Stimulated activated CD4-positive, alpha-beta T cell treated with anti-CD3 and anti-CD28 coated beads, Interleukin-2, amount 100 ng/mL, for 4 hours (primary cell): ENCODE measurements at places on chromosomes 16 and 17.

- DNase-seq = no peak
Observed at GRCh38 chr17:72970246-72970645, 122.2 kb downstream of the SLC39A11 start.

DNA sequence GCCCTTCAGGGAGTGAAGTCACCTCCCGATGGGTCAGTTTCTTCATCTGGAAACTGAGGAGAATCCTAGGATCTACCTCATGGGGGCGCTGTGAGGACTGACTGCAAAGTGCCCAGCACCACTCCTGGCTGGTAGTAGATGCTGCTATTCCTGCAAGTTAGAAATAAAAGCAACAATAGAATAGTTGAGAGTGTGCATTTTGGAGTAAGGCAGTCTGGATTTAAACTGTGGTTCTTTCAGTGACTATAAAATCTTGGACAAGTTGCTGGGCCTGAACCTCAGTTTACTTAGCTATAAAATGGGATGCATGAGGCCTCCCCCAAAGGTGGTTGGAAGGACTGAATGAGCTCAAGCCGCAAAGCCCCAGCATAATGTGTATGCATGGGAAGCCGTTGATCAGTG is 70.6 kb downstream of the CYB5B start:
- peak; percentile 12 for DNase-seq

DNA sequence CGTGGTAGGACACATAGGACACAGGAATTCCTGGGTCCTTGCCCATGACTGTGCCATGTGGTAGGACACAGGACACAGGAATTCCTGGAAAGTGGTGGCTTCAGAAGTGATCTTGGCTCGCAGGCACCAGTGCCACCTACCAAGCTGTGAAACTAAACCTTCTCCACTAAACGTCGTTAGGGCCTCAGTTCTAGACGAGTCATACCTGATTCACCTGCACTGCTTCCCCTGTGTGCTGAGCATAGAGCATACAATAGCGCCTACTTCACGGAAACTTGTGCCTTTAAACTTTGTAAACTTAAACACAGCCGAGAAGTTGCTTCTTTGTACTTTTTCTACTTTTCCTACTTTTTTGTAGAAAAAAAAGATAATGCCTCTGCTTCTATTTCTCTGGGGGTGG is 4.8 kb downstream of the SOX8 start:
- no peak for DNase-seq

- no peak for DNase-seq
Observed at GRCh38 chr16:28087675-28088300, 24.3 kb upstream of the GSG1L start.

DNA sequence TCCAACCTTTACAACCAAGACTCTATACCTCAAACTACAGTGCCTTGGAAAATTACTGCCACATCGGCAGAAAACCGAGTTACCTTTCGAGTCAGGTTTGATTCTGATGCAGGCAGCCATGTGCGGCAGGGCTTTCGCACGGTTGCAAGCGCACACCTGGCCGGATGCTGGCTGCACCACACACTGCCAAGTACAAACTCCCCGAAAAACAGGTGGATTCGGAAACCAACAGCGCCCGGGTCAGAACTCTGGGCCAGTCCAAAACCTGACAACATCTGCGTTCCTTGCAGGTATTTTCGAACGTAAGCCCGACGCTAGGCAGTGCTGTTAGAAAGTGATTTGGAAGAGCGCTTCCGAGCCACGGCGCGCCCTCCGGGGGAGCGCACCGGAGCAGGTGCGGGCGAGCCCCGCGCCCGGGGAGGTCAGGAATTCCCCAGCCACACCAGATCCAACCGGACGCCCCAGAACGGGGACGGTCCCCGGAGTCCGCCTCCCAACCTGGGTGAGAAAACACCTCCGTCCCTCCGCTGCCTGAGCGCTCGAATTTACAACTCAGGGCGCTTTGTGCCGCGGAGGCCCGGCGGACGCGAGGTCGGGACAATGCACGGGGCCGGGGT is 1.2 kb downstream of the USP7 start:
- peak; percentile 28 for DNase-seq

GRCh38 chr17:64223931-64224629 is 39.0 kb downstream of the TEX2 start:
- no peak for DNase-seq

DNA sequence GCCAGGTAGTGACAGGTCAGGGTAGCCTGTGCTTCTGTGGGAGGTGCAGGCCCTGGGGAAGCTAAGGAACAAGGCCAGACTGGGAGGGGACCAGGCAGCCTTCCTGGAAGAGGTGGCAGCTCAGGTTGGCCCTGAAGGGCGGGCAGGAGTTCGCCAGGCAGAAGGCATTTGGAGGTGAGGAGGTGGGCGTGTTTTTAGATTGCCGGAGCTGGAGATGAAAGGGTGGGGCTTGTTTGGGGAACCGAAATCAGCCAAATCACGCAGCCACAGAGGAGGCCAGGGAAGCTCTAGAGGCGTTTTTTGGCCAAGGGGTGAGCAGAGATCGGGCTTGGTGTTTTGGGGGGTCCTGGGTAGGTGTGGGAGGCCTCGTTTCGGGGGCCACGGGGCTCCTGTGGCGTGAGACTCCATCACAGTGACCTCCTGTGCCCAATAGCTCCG is 7.6 kb downstream of the ADCY7 start:
- DNase-seq = no peak

DNA sequence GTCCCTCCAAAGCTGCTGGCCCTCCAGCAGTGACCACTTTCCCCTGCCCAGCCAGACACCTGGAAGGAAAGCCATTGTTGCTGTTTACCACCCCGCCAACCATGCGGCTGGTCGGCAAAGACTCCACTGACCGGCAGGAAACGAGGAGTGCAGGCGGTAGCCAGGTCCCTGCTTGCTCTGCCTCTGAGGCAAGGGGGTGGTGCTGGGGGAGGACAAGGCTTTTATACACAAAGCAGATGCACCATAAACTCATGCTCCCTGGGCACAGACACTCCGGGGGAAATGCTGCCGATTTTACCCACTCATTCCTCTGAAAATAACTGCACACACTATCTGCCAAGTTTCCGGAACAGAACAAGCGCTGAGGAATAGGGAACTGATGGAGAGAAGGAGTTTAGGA is 62.8 kb upstream of the GRIN2A start:
- DNase-seq = no peak

DNA sequence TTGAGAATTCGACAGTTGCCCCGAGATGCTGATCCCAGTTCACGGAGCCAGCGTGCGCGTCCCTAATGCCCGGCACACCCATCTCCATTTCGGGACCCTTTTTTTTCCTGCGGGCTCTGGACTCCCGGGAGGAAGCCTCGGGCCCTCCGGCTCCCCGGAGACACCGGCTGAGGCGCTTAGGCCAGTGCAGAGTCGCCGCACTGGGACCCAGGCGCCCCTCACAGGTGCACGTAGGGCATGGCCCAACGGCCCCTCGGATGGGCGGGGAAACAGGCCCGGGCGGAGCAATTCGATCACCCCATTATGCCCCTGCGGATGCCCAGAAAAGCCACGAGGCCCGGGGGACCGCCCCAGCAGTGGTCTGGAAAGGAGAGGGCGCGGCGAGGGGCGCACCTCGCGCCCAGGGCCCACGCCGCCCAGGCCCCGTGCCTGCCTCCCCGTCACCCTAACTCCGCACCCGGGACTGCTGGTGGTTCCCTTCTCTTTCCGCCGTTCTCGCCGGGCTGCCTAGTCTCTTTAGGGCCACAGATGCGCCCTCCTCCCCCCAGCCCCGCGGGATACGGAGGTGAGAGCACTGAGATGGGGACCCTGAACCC is 18.5 kb upstream of the ZFHX3 start:
- no peak for DNase-seq

- DNase-seq = no peak
Observed at GRCh38 chr16:27993587-27993986, 69.9 kb downstream of the GSG1L start.

DNA sequence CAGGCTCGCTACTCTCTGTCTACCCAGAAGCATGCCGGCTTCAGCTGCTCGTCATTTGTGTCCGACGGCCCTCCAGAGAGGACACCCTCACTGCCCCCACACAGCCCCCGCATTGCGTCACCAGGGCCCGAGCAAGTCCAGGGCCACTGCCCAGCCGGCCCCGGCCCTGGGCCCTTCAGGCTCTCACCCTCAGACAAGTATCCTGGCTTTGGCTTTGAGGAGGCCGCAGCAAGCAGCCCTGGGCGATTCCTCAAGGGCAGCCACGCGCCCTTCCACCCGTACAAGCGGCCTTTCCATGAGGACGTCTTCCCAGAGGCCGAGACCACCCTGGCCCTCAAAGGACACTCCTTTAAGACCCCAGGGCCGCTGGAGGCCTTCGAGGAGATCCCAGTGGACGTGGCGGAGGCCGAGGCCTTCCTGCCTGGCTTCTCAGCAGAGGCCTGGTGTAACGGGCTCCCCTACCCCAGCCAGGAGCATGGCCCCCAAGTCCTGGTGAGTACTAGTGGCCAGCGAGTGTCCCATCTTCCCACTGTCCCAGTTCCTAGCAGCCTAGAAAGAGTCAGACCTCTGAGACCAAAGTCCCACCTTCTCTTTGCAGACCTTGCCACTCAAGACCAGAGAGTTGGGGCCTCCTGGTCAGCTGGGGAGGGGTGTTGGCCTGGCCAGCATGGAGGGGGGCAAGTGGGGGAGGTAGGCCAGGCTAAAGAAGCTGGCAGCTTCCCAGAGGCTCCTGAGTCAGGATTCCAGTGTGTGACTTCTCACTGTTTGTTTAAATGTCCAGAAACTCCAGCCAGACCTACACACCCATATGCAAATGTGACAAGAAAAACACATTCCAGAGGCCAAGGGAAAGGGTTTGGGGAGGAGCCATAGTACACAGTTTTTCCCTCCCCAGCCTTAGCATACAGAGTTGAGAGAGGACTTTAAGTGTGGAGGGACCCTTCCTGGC is 18.6 kb downstream of the FOXN1 start:
- DNase-seq = no peak

DNA sequence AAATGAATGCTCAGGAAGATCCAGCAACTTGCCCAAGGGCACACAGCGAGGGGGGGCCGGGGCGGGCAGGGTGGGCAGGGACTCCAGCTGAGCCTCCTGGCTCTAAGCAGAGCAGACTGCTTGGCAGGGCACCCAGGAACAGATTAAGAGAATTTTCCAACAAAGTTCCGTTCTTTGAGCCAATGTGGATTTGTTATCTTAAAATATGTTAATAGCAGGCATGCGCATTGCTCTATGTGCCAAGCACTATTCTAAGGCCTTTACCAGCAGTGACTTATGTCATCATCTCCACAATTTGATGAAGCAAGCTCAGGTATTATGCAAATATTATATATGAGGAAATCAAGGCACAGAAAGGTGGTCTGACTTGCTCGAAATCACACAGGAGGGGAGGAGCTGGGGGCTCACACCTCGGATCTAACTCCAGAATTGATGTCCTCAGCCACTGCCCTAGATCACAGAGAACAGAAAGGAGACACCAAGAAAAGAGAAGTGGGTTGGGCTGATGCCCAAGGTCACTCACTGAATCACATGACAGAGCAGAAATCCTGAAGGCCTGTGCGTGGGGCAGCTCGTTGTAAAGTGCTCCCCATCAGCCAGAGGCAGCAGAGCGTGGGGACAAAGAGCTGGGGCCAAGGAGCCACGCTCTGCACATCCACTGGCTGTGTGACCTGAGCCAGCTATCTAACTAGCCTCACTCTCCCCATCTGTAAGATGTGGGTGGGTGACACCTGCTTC is 23.2 kb upstream of the MEAK7 start:
- DNase-seq = no peak

DNA sequence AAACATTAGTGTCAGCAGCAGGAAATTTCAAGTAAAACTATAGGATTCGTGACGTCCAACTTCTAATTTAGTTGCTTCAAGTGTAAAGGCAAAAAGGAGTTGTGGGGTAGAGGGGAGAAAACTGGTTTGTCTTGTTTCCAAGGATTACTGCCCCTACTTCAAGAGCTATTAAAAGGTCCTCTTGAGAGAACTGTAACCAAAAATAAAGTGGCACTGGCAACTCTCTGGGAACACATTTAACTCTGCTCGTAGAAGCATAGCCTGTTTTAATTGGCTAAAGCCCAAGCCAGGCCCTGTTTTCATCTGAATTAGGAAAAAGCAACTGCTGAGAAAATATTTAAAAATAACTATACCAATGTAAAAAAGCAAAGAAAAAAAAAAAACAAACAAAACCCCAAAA is 51.8 kb upstream of the AKAP1 start:
- DNase-seq = no peak

- no peak for DNase-seq
Observed at GRCh38 chr16:12721841-12722421, 81.8 kb downstream of the CPPED1 start.

- no peak for DNase-seq
Observed at GRCh38 chr16:52316241-52316640, 230.7 kb downstream of the TOX3 start.

DNA sequence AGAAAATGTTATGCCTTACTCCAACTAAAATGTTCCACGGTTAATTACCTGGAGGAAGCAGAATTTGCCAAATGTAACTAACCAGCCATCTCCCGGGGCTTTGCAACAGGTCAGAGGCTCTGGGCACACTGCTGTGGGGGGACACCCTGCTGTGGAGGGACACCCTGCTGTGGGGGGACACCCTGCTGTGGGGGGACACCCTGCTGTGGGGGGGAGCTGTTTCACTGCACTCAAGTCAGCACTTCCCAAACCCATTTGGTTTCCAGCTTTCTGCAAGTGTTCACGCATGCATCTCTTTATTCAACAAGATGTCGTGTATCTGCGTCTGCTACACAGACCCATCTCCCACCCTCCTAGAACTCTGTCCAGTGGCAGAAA is 239.5 kb downstream of the C16orf95 start:
- no peak for DNase-seq
